Brain microvascular endothelial cell (primary cell): ENCODE measurements at places on chromosomes 6 and 20.

DNA sequence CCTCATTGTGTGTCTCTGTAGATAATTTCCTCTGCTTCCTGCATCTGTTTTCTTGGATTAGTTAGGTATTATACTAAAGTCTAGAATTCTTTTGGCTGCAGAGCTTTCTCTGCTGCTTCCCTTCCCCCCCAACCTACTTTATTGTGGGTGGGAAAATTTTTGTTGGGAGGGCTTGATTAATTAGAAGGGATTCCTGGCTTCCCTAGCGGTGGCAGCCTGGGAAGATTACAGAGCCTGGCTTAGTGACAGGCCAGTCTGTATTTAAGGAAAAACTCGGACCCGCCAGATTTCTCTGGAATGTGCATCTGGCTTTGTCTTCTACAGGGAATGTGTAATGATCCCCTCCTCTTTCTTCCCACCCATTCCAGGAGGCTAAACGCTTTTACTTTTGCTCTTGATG, 31.2 kb downstream of the SLX4IP start:
- no peak for DNase-seq

GRCh38 chr6:4564801-4565271, 211.4 kb upstream of the CDYL start:
- no peak for DNase-seq

GRCh38 chr20:57654998-57655808, 35.0 kb upstream of the ZBP1 start:
- no peak for DNase-seq

DNA sequence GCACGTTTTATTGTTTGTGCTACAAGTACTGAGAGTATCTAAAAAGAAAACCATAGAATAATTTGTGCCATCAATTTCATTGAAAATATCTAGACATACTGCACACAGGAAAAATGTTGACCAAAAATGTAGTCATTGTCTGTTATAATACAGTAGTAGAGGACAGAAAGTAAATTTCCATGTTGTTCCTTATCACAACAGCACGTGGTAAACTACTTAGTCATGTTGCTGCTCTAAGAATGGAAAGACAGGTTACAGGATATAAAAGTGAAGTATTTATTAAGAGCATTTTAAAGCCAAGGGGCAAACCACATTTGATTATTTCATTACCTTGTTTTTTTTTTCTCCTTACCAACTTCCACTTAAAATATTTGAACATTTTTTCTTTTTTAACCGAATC, 89.0 kb upstream of the CEP85L start:
- no peak for DNase-seq

GRCh38 chr20:57678340-57678739, 31.5 kb downstream of the PMEPA1 start:
- no peak for DNase-seq
